ENCODE measurements at places on chromosomes 1 and 21. TPM values are rescaled to one million over a fixed set of nuclear protein-coding genes. Genes with fewer than 3 reads are reported as not detected.
A peak's percentile ranks its signal among the peaks of the same experiment; 100 is the strongest.

- DNase-seq, result no peak
Observed at GRCh38 chr1:175422156-175422555, 229.6 kb upstream of the KIAA0040 start.

- DNase-seq, result no peak
Observed at GRCh38 chr1:75341537-75341936, 207.3 kb downstream of the LHX8 start.

DNA sequence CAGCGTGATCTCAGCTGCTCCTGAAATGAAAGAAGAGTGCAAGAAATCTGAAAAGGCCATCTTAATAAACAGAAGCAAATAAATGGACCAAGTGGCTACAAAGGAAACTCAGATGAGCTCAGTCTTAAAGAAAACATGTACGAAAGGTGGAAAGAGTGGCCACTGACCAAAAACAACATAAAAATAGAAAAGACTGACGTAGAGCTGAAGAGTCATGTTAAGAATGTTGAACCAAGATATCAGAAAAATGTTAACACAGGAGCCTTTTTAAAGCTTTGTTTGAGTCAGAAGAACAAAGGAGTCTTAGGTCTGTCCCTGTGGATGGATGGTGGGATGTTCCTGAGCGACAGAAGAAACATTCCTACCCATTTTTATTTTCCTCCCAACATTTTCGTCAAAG, 30.8 kb upstream of the ZNF648 start:
- no peak for DNase-seq

- DNase-seq, result no peak
Observed at GRCh38 chr1:234512451-234512861, 33.5 kb upstream of the TARBP1 start.

GRCh38 chr1:30704271-30704670, 19.1 kb downstream of the MATN1 start:
- DNase-seq, result no peak

- DNase-seq, result peak; percentile 62
Observed at GRCh38 chr1:236608930-236609726, 4.8 kb upstream of the HEATR1 start.

DNA sequence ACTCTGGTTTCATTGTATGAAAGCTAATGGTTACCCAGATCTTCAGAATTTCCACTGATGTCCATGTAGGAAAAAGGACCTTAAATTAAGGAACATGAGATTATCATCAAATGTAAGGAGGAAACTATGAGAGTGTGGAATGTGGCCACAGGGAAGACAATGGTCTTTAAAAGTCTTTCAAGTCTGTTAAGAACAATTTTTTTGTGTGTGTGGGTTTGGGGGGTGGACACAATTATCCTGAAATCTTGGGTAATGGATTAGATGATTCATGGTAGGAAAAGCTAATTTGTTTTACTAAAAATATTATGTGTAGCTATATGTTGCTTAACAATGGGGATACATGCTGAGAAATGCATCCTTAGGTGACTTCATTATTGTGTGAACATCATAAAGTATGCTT, 72.9 kb downstream of the PLA2G4A start:
- no peak for DNase-seq

GRCh38 chr1:159921700-159922504, 3.4 kb downstream of the TAGLN2 start:
- DNase-seq, result no peak

DNA sequence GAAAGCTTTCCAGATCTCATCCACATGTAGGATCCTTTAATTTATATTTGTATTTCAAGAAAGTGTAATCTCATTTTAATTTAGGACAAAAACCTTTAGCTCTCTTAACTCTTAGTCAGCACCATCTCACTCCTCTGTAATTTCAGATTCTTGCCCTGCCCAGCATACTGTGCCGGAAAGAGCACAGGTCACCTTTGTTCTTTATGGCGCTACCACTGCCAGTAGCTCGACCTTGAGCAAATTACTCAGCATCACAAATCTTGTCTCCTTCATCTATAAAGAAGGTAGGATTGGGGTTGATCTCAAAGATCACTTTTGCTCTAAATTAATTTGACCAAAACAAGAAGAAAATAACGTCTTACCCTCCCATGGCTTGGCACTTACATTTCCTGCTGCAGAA, 56.1 kb upstream of the ZC3H11B start:
- DNase-seq, result no peak

DNA sequence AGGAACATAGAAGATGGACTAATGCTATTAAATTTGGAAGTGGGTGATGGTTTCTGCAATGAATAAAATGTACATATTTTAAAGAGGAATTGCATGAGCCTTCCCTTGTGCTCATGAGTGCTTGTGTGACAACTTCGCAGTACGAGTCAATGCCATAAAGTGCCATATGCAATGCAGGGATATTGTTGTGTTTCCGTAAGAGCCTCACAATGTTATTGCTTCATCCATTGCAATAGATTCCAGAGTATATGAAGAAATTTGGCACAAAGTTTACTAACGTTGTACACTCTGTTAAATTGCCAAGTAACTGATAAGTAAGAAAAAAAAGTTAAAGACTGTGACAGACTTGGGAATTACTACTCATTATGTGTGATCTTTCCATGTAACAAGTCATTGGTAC, 22.3 kb downstream of the BTG3 start:
- no peak for DNase-seq

DNA sequence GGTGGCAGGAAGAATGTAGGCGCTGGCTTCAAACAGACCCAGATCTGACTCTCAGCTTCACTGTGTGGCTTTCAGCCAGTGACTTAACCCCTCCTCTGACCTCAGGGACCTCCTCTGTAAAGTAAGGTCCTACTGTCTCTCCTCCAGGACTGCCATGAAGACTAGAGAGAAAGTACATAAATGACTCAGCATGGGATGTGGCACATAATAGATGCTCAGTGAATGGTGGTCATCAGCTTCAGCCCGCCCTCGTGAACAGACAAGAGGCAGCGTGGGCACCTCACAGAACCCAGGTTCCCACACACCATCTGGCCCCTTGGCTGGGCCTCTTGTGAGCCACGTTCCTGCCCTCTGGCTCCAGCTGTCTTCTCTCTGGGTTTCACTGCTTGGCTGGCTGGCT, 126.0 kb downstream of the SYF2 start:
- no peak for DNase-seq

GRCh38 chr1:178539291-178539690, 26.4 kb downstream of the TEX35 start:
- no peak for DNase-seq

DNA sequence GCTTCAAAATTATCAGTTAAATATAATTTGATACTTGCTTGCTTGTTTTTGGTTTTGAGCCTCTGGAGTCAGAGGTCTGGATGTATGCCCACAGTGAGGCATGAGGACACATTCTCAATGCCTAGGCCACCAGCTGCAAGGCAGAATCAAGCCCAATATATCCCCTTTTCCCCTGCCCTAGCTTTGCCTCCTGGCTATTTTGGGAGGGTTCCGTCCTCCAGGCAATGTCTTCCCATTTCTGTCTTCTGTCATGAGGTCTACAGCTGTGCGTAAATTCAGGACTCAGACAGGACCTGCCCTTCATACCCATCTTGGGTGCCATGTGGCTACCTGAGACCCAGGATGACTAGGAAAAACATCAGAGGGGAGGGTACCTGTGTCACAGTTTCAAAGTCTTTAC, 19.2 kb downstream of the NRDC start:
- DNase-seq, result no peak

DNA sequence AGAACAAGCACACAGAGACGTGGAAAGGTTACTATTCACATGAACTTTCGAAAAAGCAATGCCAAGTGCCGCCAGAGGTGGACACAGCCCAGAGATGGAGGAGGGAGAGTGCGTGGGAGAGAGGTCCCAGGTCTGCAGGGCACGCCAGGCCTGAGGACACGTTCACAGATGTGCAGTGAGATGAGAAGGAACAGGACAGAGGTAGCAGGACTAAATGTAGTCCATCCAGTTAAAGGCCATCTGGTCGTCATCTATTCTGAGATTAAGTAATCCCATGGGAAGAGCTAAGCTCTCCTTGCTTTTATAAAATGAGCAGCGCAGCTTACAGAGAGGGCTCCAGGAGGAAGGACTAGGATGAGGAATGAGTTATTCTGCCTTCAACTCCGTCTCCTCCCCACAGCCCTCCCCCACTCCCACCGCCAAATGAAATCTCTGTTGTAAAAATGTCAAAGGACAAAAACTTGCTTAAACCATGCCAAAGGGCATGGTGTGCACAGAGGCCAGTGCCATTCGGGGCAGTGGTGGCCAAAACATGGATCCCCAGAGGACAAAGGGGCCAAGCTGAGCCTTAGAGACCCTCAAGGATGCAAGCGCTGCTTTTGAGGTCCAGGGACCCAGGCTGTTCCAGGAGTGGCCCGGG, 85.4 kb upstream of the SLC25A33 start:
- no peak for DNase-seq

DNA sequence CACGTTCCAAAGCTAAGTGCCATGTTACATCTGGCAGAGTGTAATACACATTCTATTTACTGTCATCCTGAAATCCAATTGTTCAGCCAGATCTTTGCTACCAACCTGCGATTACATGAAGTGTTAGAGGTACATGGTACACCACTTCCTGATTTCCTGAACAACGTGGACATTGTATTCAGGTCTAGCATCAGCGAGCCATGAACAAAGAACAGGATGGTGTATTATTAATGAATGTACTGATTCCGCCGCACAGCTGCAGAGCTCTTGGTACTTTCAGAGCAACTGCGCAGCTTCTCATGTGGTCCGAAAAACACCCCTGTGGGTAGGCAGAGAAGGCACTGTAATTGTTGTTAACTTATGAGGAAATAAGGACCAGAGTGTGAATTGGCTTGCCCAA, 511.4 kb downstream of the AJAP1 start:
- no peak for DNase-seq

DNA sequence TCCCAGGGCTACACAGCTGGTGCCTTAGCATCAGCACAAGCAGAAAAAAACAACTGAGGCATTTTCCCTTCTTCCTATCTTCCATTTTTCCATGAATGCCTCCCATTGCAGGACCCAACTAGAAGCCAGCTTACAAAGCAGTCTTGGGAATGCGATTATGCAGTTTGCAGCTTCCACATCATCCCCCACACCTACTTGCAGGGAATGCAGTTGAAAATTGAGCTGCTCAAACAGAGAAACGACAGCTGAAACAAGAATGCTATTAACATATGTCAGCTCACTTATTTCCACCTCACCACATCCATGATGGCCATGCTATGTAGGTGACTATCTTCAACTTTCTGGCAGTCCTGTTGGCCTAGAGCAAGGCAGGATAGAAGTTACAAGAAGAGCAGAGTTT, 150.6 kb upstream of the KCTD3 start:
- no peak for DNase-seq

- peak; percentile 61 for DNase-seq
Observed at GRCh38 chr1:198167436-198167934, 10.7 kb downstream of the NEK7 start.

GRCh38 chr1:60916906-60917305, 165.5 kb upstream of the NFIA start:
- no peak for DNase-seq

DNA sequence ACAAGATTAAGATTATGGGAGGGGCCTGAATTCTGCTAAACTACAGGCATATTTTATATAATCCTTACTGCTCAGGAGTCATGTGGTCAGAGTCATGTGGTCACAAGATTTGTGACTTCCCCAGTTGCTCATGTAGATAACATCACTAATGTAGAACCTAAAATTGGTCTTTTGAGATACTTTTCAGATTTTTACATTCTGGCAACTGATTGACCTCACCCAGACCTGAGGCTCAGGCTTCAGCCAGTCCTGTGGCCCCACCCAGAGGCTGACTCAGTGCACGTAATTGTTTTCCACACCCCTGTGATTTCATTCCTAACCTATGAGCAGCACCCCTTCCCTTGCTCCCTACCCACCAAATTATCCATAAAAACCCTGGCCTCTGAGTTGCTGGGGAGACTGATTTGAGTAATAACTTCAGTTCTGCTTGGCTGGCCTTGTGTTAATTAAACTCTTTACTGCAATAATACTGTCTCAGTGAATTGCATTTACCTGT, 41.7 kb upstream of the ZNF326 start:
- peak; percentile 98 for DNase-seq

DNA sequence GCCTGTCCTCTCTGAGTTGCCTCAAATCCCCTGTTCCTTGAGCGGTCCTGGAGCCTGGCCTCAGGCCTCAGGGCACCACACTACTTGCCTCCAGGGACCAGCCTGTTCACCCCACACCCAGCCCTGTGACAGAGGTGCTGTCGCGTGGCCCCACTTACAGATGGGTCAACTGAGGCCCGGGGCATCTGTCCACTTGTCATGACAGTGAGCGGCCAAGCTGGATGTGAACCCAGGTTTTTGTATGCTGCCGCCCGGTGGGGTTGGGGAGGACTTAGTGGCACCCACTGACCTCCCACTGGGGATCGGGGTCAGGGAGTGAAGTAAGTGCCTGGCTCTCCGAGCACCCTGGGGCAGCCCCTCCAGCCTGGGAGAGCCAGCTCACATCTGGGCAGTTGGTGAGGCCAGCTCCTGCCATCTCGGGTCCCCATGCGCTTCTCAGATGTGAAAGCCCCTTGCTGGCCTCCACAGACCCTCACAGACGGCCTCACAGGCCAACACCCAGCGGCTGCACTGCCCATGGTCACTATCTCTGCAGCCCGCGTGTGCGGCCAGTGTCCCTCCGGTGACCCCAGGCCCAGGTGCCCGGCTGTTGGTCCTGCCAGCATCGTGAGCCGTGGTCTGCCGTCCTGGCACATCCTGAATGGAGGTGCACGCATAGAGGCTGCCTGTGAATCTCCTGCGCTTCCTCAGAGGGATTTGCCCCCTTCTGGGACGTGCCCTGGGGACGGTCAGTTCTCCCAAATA, 9.3 kb upstream of the FAAP20 start:
- no peak for DNase-seq

GRCh38 chr1:204961765-204962419, 81.1 kb upstream of the CNTN2 start:
- no peak for DNase-seq

DNA sequence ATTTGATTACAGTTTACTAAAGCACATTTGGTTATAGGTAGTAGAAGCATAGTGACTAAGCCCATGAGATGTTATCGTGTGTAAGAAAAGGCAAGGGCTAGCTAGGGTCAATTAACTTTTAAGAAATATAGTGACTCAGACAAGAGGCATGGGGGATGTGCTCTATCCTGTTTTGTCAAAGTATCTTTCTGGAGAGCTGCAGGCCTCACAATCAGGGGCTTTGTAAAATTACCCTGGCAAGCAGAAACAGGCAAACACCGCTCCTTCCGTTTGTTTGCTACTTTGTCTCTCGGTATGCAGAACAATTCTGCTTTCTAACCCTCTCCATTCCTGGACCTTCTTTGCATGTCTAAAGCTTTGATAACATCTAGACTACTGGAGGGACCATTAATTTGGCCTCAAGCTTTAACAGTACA, 26.1 kb upstream of the ZNF697 start:
- DNase-seq, result peak; percentile 78

HPDL gene
- 0.52 TPM for total RNA-seq

LCE3D gene
- not detected for total RNA-seq

ILDR2 gene
- total RNA-seq, result 17.5 TPM

SPATA21 gene
- total RNA-seq, result not detected

OR10Z1 gene
- total RNA-seq, result not detected

AMY2A gene
- not detected for total RNA-seq

CLCA1 gene
- total RNA-seq, result not detected

DNASE2B gene
- not detected for total RNA-seq

MROH9 gene
- not detected for total RNA-seq

TEKT2 gene
- 0.35 TPM for total RNA-seq

MAP1LC3C gene
- 1.2 TPM for total RNA-seq

TMIGD3 gene
- total RNA-seq, result not detected

RHOU gene
- 1.2 TPM for total RNA-seq

LCE1C gene
- not detected for total RNA-seq

OR6N1 gene
- total RNA-seq, result not detected
